A549 treated with Hydrocortisone at 1 μM for 4 hours (cell line): ENCODE measurements at places on chromosomes 11 and 22. TPM values are rescaled to one million over a fixed set of nuclear protein-coding genes. Genes with fewer than 3 reads are reported as not detected.

The ST14 gene
- total RNA-seq = 0.05 to 0.15 TPM (median 0.08 TPM) in 5 replicates

The SLC22A6 gene
- not detected in 5 replicates for total RNA-seq

The ISX gene
- not detected in 5 replicates for total RNA-seq

The LMO1 gene
- 1.9 to 3.6 TPM (median 2.8 TPM) in 5 replicates for total RNA-seq

The SYT12 gene
- total RNA-seq = 18.1 to 22.6 TPM (median 22.2 TPM) in 5 replicates

The SMPD1 gene
- total RNA-seq = 9.3 to 11.3 TPM (median 10.1 TPM) in 5 replicates

The MICAL2 gene
- total RNA-seq = 113 to 157 TPM (median 148 TPM) in 5 replicates

The MYO18B gene
- total RNA-seq = 0.05 to 0.08 TPM (median 0.06 TPM) in 5 replicates

The GAL gene
- 8.8 to 25.2 TPM (median 19.3 TPM) in 5 replicates for total RNA-seq

The CCDC157 gene
- total RNA-seq = 2.1 to 3.3 TPM (median 2.8 TPM) in 5 replicates

The TPBGL gene
- 0.09 to 0.28 TPM (median 0.14 TPM) in 5 replicates for total RNA-seq

The TSPAN18 gene
- total RNA-seq = 2.6 to 3.6 TPM (median 3.5 TPM) in 5 replicates

The NNMT gene
- total RNA-seq = 292 to 403 TPM (median 380 TPM) in 5 replicates

The EMID1 gene
- total RNA-seq = 0.15 to 0.61 TPM (median 0.48 TPM) in 5 replicates

The APOBEC3H gene
- 0.21 to 0.53 TPM (median 0.25 TPM) in 5 replicates for total RNA-seq

The SCUBE1 gene
- 0.09 to 0.36 TPM (median 0.13 TPM) in 5 replicates for total RNA-seq

The BID gene
- total RNA-seq = 58.0 to 83.4 TPM (median 79.3 TPM) in 5 replicates

The ANKK1 gene
- 0.03 to 0.11 TPM (median 0.05 TPM) in 3 of 5 replicates, not detected in the others for total RNA-seq

The ZP1 gene
- total RNA-seq = 0.14 to 0.46 TPM (median 0.28 TPM) in 5 replicates

The NLRP14 gene
- not detected in 5 replicates for total RNA-seq

The MS4A4E gene
- not detected in 5 replicates for total RNA-seq

The ZNF408 gene
- total RNA-seq = 17.0 to 22.2 TPM (median 19.6 TPM) in 5 replicates

The RAPSN gene
- 0.09 to 0.24 TPM (median 0.18 TPM) in 4 of 5 replicates, not detected in the other for total RNA-seq

The ANO1 gene
- 2.2 to 3.6 TPM (median 2.6 TPM) in 5 replicates for total RNA-seq

The MYO7A gene
- 1.2 to 1.4 TPM (median 1.3 TPM) in 5 replicates for total RNA-seq

The CTSW gene
- 0.06 to 0.13 TPM (median 0.09 TPM) in 3 of 5 replicates, not detected in the others for total RNA-seq

The TYR gene
- total RNA-seq = not detected in 5 replicates

The SAA2 gene
- 0.15 to 0.31 TPM (median 0.22 TPM) in 4 of 5 replicates, not detected in the other for total RNA-seq

The SEPTIN3 gene
- 0.89 to 1.2 TPM (median 1.0 TPM) in 5 replicates for total RNA-seq

The FXYD2 gene
- total RNA-seq = 11.5 to 19.3 TPM (median 16.3 TPM) in 5 replicates

The IFITM10 gene
- 1.1 to 2.3 TPM (median 1.2 TPM) in 5 replicates for total RNA-seq

The ADAMTS8 gene
- 1.2 to 1.7 TPM (median 1.4 TPM) in 5 replicates for total RNA-seq

The TESMIN gene
- 4.6 to 7.3 TPM (median 6.3 TPM) in 5 replicates for total RNA-seq

The OR52N4 gene
- total RNA-seq = not detected in 5 replicates

The ARHGEF17 gene
- total RNA-seq = 9.5 to 12.1 TPM (median 10.7 TPM) in 5 replicates

The OR56A1 gene
- total RNA-seq = not detected in 5 replicates

The LSP1 gene
- total RNA-seq = 1.1 to 3.1 TPM (median 2.1 TPM) in 5 replicates

The MUC2 gene
- 0.08 to 0.38 TPM (median 0.22 TPM) in 5 replicates for total RNA-seq

The KIF18A gene
- 12.4 to 18.9 TPM (median 14.1 TPM) in 5 replicates for total RNA-seq

The FAU gene
- 745 to 1,060 TPM (median 973 TPM) in 5 replicates for total RNA-seq

The CFAP300 gene
- total RNA-seq = 5.7 to 7.6 TPM (median 6.4 TPM) in 5 replicates

The CCDC116 gene
- 0.05 to 0.06 TPM in 2 of 5 replicates, not detected in the others for total RNA-seq

The CLP1 gene
- total RNA-seq = 28.1 to 30.7 TPM (median 28.9 TPM) in 5 replicates

The SLC17A6 gene
- total RNA-seq = not detected in 5 replicates

The CRACR2B gene
- 3.0 to 6.3 TPM (median 5.7 TPM) in 5 replicates for total RNA-seq

The ABCC8 gene
- total RNA-seq = 6.6 to 10.1 TPM (median 8.7 TPM) in 5 replicates

The NRIP3 gene
- total RNA-seq = 0.61 to 1.3 TPM (median 0.71 TPM) in 5 replicates

The APOA1 gene
- 0.09 to 0.67 TPM (median 0.36 TPM) in 5 replicates for total RNA-seq

The MYOD1 gene
- 0.06 to 0.08 TPM in 2 of 5 replicates, not detected in the others for total RNA-seq

The SYT13 gene
- total RNA-seq = 5.5 to 7.7 TPM (median 6.5 TPM) in 5 replicates

The ART5 gene
- total RNA-seq = 0.16 to 0.22 TPM (median 0.18 TPM) in 5 replicates

The HTR3B gene
- total RNA-seq = not detected in 5 replicates

The RTN3 gene
- 97.4 to 112 TPM (median 103 TPM) in 5 replicates for total RNA-seq

The NUMA1 gene
- 51.8 to 68.5 TPM (median 64.2 TPM) in 5 replicates for total RNA-seq

The CCDC15 gene
- 0.36 to 0.67 TPM (median 0.48 TPM) in 5 replicates for total RNA-seq
